ENCODE measurements at places on chromosomes 13 and 19.
A peak's percentile ranks its signal among the peaks of the same experiment; 100 is the strongest.

- no peak for DNase-seq
Measured at GRCh38 chr19:40542202-40542859, 34.3 kb upstream of the SHKBP1 start.

DNA sequence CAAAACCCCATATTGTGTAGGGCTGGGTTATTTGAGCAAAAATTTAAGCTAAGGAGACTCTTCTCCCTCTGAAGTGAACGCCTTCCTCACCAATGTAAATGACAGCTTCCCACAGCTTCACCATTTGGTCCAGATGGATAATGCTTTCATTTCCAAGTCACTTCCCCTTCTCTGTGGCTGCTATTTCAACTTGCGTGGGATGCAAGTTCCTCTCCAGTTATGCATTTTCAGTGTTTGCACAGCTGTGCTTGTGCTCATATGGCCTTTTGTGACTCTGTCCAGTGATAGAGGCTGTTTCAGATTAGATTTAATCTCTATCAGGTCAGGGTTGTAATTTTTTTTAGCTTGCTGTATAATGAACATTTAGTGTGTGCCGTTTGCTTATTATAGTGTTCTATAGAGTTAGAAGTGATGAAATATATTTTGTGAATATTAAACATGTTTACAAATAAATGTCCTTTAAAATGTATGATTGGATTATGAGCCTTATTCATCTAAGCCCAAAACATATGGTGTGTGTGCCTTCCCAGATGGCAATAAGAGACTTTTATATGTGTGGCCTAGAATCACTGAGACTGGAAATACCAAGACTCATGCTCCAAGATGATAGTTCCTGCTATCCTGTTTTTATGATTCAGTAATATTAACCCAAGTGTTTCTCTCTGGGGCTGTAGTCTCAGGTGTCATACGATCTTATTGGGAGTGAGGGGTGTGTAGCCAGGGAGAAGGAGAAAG lies 86.6 kb downstream of the TNFRSF19 start:
- no peak for DNase-seq

- no peak for DNase-seq
Measured at GRCh38 chr13:98345107-98345935, 168.3 kb upstream of the RNF113B start.

GRCh38 chr13:98155475-98156109 lies 12.7 kb downstream of the FARP1 start:
- no peak for DNase-seq

- no peak for DNase-seq
Measured at GRCh38 chr19:55149078-55150003, at the start of gene TNNT1. TNNT1 (minus strand) TSS chr19:55149206; CDS start chr19:55147157, 2,049 bp downstream.

GRCh38 chr19:17414097-17414496 lies 5.8 kb upstream of the MVB12A start:
- DNase-seq = no peak

DNA sequence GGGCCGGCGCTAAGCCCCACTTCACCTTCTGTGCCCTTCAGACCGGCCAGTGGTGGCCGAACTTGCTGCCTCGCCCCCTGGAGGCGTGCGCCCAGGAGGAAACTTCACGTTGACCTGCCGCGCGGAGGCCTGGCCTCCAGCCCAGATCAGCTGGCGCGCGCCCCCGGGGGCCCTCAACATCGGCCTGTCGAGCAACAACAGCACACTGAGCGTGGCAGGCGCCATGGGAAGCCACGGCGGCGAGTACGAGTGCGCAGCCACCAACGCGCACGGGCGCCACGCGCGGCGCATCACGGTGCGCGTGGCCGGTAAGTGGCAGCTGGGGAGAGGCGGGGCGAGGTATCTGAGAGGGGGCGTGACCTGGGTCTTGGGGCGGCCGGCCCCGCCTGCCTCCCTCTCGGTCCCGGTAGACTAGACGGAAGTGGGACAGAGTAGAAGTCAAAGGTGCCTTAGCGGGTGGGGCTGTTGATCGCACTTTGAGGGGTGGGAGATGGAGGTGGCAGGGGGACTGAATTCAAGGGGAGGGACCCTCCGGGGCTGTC lies 5.6 kb downstream of the ICAM5 start:
- peak; percentile 44 for DNase-seq

DNA sequence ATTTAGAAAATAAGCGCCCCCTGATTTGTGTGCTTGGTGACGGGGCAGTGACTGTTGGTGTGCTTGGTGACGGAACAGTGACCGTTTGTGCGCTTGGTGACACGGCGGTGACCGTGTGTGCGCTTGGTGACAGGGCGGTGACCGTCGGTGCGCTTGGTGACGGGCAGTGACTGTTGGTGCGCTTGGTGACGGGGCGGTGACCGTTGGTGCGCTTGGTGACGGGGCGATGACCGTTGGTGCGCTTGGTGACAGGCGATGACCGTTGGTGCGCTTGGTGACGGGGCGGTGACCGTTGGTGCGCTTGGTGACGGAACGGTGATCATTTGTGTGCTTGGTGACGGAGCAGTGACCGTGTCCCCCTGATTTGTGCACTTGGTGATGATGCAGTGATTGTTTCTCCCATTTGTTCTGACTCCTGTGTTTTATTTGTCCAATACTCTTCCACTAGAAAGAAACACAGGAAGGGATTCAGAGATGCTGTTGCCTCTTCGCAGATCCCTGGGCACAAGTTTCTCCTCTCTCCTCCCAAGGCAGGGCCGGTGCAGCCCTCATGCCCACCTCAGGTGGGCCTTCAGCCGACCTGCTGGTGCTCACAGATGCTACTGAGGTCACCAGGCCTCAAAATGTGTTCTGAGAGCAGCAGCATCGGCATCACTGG lies 128.3 kb downstream of the ATP11A start:
- DNase-seq = no peak
